ENCODE measurements at places on chromosomes 1 and 21.

GRCh38 chr1:201164645-201165044, 10.4 kb upstream of the TMEM9 start:
- DNase-seq = no peak

GRCh38 chr1:198232940-198233675, 76.3 kb downstream of the NEK7 start:
- DNase-seq = no peak

DNA sequence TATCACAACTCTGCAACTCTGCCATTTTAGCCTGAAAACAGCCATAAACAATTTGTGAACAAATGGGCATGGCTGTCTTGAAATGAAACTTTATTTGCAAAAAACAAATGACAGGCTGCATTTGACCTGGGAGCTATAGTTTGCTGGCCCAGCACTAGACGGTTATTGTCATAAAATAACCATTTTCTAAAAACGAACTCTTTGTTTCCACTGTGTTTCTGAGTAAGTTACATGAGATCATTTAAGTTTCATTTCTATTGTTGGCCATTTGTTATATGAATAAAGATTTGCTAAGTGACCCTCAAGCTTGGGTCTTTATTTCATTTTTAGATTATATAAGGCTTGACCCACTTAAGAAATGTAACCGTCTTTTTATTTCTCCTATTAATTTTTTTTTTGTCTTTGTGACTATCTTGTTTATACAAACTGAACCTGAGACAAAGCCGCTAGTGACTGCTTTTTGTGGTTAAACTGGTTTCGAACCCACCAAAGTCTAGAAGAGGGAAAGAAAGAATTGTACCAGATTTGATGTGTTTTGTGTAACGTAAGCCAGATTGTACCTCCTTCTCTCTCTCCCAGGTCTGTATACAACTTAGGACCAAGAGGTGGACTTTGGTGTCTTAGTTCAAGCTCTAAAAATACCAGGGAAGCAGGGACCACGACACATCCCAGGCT, 12.9 kb upstream of the KCNJ15 start:
- DNase-seq = no peak

- no peak for DNase-seq
These were observed 31.3 kb downstream of the PKNOX1 start for GRCh38 chr21:43005635-43006034.

GRCh38 chr1:32104127-32104526, 3.7 kb upstream of the KPNA6 start:
- no peak for DNase-seq

DNA sequence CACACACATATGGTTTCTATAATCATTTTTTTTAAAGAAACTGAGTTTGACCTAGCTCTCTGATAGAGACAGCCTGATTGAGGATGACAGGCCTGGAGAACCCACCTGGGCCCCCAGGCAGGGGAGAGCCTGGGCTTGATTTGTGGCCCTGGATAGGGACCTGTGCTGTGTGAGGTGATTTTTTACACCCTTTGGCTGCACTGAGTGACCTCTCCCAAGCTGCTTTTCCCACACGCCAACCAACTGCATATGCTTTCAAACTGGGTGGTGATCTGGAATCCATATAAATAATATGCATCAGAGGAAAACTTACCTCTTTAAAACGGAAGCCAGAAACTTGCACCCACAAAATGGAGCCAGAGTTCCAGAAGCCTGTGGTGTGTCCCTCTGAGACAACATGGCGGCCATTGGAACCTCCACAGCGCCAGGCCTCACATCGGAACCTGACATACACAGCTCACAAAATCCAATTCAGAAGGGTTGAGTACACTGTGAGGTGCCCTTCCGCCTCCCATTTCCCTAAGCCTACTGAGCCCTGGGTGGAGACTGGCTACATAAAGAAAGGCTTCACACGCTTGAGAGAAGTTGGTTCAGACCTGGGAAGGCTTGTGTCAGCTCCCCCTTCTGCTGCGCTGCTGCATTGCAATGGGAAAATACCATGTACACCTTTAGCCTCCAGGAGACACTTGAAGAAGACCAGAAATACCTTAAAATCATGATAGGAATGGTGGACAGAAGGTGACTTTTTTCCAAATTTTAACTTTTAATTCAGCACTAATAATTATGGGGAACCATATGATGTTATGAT, 160.7 kb downstream of the HHIPL2 start:
- DNase-seq = no peak

DNA sequence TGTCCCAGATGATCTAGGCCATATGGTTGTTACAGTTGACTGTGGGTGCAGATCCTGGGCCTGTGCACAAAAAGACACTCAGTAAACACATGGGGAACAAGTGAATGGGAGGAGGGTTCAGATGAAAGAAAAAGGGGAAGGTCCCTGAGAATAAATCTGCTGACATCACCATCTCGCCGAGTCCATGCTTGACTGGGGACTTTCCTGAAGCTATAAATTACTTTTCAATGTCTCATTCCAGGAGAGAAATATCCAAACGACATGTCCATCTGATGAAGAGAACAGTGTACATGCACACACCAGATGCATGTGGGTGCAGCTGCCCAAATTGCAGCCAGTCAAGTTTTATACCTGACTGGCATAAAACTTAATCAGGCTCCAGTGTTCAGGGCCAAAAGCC, 109.0 kb downstream of the HIVEP3 start:
- no peak for DNase-seq

All from kidney epithelial cell (primary cell).